ENCODE measurements at places on chromosomes 11 and 22. TPM values are rescaled to one million over a fixed set of nuclear protein-coding genes. Genes with fewer than 3 reads are reported as not detected.

The PHF21B gene
- total RNA-seq: not detected

- no peak for DNase-seq
Measured at GRCh38 chr11:60923800-60924109, 505 bp upstream of the TMEM132A start.

DNA sequence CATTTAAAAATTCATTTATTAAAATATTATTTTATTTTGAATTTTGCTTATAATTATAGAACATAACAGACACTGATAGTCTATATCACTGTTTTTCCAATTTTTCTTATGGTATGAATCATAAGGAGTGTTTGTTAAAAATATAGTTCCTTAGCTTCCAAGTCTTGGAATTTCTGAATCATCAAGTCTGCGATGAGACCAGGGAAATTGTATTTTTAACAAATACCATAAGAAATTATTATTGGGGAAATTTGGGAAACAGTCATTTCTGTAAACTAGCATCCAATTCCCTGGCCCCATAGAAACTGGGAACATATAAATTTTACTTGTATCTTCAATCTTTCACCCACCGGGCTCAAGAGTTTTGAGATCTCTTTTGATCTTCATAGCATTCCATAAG, 38.0 kb upstream of the PICALM start:
- peak; percentile 19 for DNase-seq

- no peak for DNase-seq
Measured at GRCh38 chr11:124256076-124256475, at the start of gene OR8G5. Gene OR8G5 (plus strand): TSS chr11:124256376. CDS start chr11:124264932, 8,556 bp downstream.

DNA sequence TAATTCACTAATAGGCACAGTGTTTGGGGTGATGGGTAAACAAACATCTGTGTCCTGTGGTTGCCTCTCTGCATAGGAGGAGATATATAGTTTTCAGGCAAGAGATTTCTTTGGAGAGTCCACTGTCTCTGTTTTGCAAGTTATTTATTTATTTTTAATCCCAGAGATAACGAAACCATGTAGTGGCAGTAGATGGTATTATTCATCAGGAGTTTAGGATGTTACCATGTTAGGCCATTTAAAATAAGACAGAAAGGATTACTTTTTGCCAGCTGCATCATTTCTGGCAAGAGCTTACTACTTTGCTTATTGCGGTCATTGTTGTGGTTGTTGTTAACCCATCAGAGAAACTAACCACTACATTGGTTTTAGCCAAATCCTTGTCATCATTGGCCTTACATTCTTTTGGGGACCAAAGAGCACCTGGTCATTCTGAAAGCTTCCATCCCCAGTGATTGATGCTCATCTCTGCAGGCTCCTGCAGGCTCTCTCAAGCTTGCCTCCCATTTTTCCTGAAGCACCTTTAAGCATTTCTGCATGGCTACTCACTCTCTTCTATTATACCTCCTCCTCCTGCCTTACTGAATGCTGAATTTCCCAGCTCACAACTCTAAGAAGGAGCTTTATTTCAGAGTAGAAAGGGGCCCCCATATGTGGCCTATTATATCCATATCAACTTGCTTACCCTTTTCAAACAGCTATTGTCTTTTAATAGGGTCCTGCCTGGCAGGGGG, 84.4 kb downstream of the CSTPP1 start:
- no peak for DNase-seq

GRCh38 chr11:111977146-111978027, 40.2 kb downstream of the DIXDC1 start:
- DNase-seq: peak; percentile 54

- peak; percentile 30 for DNase-seq
Measured at GRCh38 chr22:17891481-17892167, 117.4 kb upstream of the BID start.

The OSBP2 gene
- total RNA-seq: 18.0 TPM

GRCh38 chr11:118961189-118961588, 5.1 kb downstream of the UPK2 start:
- DNase-seq: no peak

DNA sequence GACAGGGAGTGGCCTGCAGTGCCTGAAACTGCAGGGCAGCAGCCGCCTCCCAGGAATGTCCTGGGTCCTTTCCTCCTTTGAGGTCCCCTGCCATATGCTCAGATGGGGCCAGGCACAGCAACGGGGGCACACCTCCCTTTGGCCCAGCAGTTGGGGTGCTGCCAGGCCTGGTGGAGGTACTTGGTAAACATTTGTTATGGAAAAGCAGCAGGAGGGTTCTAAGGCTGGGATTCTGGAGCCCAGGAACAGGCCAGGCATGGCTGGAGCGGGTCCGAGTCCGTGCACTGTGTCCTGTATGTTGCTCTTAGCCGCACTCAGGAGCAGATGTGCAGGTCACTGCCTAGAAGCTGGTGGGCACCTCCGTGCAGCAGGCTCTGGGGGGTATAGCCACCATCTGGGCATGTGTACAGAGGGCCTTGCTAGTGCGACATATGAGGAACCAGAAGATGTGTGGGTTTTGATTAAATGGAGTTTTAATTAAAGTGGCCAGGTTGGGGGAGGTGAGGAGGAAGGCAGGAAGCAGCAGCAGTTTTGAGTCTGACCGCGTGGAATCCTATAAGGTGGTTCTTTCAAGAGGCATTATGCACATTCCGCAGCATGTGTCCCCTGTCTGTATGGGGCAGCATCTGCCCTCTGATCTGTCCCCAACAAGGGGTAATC, 1.5 kb downstream of the ADORA2A start:
- DNase-seq: no peak

The GLB1L2 gene
- total RNA-seq: 0.17 TPM

GRCh38 chr11:96052921-96053651, 129.2 kb upstream of the MTMR2 start:
- DNase-seq: peak; percentile 56

DNA sequence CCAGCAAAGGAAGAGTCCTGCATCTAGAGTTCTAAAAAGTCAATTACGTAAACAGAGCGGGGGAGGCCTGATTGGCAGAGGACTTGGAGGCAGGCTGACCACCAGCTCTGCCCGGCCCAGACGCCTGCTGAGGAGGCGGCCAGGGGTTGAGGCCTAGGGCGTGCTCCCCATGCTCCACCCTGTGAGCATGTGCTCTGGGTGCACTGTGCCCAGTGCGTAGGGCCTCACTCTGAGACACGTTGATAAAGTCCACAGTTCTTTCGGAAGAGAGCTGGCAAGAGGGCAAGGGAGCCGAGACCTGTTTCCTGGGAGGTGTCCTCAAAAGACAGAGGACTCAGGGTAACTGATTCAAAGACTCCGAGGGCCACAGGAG, 25.2 kb downstream of the GRIK4 start:
- no peak for DNase-seq

DNA sequence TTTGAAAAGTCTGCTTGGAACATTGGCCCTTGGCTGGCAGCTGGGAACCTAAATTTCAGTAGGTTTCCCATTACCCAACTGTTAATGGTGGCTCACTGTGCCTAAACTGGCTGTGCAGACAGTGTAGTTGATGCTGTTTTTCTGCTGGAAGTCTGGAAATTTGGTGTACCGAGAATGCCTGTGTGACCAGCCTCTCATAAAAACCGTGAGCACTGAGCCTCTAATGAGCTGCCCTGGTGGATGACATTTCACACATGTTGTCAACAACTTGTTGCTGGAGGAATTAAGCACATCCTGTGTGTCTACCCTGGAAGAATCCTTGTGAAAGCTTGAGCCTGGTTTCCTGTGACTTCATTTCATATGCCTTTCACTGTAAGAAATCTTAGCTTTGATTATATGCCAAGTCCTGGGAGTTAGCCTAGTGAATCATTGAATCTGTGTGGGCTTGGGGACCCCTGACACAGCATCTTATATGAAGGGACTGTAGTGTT, 131.1 kb downstream of the LDLRAD3 start:
- DNase-seq: peak; percentile 89

DNA sequence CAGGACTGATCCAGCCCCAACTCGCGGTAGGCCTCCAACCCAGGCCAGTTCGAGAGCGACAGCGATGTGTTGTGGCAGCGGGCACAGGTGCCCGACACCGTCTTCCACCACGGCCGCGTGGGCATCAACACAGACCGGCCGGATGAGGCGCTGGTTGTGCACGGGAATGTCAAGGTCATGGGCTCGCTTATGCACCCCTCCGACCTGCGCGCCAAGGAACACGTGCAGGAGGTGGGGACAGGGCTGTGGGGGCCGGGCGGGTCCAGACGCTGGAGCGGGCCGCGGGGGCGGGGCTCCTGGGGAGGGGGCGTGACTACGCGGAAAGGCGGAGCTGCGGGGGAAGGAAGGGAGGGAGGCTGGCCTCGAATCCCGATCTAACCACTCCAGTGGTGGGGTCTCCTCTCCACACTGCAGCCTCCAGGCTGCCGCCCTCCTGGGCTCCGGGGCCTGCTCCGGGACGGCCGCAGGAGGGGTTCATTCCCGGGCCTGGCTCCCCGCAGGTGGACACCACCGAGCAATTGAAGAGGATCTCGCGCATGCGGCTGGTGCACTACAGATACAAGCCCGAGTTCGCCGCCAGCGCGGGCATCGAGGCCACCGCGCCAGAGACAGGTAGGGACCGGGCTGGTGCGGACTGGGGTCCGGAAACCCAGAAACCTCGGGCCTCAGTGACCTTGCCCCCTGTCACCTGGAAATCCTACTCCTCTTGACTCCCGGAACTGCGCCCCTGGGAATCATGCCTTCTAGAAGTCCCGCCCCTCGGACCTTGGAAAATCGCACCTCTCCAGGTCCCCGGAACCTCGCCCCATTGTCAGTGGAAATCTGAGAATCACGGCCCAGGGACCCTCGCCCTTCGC, 14.9 kb downstream of the TMEM258 start:
- peak; percentile 42 for DNase-seq

DNA sequence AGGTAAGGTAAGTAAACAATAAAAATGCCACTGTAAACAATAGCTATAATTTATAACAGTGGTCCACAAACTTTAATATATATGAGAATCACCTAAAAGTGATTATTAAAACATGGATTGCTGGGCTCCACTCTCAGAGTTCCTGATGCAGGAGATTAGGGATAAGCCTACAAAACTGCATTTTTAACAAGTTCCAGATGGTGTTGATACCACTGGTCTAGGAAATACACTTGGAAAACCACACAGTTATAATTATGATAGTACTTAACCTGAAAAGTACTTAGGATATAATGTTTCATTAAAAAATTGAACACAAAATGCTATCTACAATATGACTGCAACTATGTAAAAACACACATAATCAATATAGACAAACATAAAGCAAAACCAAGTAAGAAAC, 20.4 kb downstream of the FCHSD2 start:
- no peak for DNase-seq

- no peak for DNase-seq
Measured at GRCh38 chr11:120147950-120148270, 10.0 kb upstream of the TRIM29 start.

DNA sequence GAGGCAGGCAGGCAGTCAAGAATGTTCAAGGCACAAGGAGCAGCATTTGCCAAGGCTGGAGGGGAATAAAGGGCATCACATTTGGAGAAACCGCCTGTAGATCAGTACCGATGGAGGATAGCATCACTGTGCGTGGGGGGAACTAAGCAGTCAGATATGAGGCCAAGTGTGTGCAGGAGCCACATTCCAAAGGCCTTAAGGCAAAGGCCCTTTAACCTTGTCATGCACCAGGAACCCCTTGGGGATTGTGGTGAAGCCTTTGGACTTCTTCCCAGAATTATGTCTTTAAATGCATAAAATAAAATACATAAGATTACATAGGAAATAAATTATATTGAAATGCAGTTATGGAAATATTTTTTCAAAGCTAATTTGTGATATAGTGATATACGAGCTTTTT, 532.1 kb downstream of the BUD13 start:
- DNase-seq: no peak

The DDB1 gene
- 389 TPM for total RNA-seq

Data from dermis blood vessel endothelial cell (primary cell).